ENCODE measurements at places on chromosomes 2 and 18. TPM values are rescaled to one million over a fixed set of nuclear protein-coding genes. Genes with fewer than 3 reads are reported as not detected.

ACP1 gene
- total RNA-seq = 111 TPM

RASGRP3 gene
- total RNA-seq = 0.79 TPM

SUMO1 gene
- 97.7 TPM for total RNA-seq

CABYR gene
- 0.90 TPM for total RNA-seq

EPHA4 gene
- 6.1 TPM for total RNA-seq

KIF1A gene
- not detected for total RNA-seq

DNA sequence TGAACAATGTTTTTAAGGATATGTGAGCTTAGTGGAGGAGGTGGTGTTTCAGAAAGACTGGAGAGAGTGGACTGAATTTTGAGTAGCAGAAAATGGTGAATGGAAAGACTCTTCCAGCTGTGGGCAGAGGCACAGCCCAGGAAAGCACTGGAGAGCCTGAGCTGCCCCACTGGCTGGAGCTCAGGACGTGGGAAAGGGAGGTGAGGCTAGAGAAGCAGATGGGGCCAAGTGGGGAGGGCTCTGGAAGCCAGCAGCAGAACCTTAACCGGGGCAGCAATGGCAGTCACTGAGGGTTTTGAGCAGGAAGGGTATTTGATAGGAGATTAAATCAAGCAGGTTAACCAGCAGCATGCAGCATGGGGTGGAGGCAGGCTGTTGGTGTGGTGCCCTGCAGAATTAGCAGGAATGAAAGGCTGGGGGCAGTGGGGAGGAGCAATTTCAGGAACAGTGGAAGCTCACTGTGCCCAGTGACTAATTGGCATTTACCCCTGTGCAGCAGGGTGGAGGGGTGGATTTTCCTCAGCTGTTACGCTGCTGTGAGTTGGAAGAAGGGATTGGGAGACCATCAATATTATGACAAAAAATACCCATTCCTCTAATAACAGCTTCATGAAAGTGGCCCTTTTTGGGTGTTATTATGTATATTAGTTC is 136.2 kb downstream of the CERS6 start:
- no peak for DNase-seq

DNA sequence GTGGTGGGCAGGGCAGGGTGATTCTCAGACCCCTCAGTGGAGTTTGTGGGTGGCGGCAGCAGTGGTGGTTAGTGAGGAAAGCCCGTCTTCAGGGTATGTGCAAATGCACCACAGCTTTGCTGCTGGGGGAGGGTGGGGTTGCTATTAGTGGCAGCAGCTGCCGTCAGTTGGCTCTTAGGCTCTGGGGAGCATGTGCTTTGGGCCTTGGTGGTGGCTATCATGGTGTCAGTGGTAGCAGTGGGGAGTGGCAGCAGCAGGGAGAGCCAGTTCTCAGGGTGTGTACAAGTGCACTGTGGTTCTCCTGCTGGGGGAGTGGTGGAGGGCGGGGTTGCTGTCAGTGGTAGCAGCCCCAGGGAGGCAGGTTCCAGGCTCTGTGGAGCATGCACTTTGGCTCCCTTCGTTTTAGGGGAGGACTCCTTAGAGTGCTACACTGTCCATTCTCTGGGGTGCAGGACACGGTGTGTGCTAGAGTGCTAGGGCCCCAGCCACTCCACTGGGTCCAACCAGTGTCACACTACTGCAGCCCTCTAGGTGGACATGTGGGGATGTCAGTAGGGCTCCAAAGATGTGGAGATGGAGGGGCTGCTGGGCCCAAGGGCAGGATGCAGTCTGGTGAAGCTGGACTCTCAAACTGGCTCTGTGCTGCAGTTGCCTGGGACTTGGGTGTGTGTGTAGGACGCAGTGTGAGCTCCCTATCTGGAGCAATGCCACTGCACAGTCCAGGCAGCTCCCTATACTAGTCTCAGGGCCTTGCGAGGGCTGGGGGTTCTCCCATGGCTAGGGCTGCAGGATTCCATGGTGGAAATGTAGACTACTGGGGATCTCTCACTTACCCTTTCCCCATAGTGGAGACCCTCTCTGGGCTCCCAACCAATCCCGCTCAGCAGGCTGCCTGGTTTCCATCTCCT is 45.3 kb downstream of the ADCYAP1 start:
- DNase-seq = no peak

DNA sequence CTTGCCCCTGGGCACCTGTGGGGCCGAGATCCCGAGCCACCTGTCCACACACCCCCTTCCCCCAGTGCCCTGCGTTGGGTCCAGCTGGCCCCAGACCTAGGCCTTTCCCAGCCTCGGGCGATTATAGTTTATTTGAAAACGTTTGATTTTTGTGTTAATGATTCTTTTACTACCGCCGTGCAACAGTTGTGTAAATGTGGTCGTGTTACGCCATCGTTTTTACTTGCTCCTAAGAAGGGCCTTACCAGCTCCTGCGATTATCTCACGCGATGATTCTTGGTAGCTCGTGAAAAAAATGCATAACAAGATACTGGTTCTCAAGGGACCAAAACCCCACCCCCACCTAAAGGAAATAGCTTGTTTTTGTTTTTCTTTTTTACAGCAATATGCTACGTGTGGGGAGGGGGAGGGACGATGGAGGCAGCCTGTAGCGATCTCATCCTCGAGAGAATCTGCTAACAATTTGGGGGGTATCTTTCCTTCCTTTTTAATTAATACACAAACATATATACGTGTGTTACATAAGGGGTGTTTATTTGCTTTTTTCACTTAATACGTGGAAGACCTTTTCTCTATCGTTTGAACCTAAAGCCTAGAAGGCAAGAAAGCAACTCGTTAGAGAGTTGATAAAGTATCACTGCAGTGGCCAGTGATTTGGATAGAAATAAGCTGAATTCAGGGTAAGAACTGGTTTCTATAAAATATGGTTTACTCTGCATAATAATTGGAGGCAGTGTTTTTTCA is 1.0 kb downstream of the ZDBF2 start:
- DNase-seq = peak; percentile 29

- DNase-seq = peak; percentile 83
These were observed 89.6 kb downstream of the ITGB1BP1 start for GRCh38 chr2:9333591-9334171.

DNA sequence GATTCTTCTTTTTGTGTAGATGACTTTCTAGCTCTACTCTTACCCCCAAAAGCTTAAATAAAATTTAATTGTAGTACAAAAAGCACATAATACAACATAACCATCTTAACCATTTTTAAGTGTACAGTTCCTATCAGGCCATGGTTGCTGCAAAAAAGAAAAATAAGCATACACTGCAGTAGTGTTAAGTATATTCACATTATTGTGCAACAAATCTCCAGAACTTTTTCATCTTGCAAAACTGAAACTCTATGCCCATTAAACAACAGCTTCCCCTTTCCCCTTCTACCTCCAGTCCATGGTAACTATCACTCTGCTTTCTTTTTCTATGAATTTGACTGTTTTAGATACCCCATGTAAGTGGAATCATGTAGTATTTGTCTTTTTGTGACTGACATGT is 18.1 kb downstream of the PPM1B start:
- no peak for DNase-seq

- no peak for DNase-seq
These were observed 854 bp downstream of the GPR155 start for GRCh38 chr2:174485788-174486562.

DNA sequence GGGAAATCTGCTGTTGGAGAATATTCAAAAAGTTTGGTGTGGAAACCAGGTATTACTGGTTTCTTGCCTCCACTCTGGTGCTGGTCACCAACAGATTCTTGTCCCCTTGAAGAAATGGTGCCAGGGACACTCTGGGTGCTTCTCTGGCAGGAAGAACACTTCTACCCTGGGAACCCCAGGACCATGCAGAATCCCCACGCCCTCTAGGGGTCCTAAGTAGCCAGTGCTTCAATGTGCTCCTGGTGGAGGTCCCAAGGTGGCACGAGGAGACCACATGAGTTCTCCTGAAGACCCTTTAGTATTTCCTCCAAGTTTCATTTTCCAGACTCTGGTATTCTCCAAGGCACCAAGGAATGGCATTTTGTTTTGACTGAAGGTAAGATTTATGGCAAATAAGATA is 380.6 kb downstream of the TSN start:
- DNase-seq = peak; percentile 4

GRCh38 chr18:3914109-3914508 is 464.1 kb downstream of the TGIF1 start:
- DNase-seq = no peak

DNA sequence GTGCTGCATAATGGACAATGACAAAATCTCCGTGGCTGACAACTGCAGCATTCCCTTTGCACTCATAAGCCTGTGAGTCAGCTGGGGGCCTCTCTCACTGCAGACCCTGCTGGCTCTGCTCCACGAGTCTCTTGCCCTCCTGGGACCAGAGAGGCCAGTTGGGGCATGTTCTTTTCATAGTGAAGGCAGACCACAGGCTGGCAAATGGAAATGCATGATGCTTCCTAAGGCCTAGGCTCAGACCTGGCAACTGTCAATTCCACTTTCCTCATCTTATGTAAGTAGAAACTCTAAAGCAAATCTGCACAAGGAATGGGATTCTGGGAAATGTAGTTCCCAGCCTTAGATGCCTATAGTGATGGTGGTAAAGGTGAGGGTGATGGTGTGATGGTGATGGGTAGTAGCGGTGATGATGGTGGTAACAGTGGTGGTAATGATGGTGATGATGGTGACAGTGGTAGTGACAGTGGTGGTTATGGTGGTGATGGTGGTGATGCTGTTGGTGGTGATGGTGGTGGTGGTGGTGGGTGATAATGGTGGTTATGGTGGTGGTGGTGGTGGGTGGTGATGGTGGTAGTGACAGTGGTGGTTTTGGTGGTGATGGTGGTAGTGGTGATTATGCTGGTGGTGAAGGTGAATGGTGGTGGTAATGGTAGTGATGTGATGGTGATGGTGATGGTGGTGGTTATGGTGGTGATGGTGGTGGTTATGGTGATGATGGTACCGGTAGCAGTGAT is 185.8 kb upstream of the ARL4C start:
- DNase-seq = peak; percentile 92

GRCh38 chr2:76280686-76281085 is 570.0 kb upstream of the GCFC2 start:
- no peak for DNase-seq

DNA sequence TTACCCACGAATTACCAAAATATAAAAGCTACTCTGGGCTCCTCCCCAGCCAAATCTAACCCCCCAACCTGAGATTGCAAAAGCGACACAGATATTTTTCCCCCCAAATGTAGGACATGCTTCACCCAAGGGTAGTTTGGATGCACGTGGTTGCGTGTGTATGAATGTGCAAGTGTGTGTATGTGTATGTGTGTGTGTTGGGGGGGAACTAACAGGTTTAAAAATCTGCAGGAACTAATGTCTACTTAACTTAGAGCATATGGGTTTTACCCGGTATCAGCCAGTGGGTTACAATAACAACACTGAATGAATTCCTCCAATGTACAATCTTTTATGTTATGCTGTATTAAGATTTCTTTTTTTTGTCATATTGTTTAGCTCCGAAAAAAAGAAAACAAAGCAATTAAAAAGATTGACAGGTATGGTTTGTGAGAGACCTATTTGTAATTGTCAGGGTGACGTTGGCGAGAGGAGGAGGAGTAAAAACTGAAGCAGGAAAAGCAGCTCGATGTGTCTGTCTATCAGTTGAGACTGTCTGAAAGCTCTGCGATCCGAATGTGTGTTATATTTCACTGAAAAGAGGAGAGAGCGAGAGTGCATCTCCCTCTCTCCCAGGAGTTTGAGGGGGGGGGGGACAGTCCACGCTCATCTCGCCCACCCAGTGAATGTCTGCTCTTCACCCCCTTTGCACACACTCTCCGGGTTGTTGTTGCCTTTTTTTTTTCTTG is at the start of gene TSHZ1:
TSS of gene TSHZ1 (plus strand) at position 524 of the 728 bp plus-strand sequence. CDS start 1,080 bp downstream, outside the sequence.
- peak; percentile 84 for DNase-seq

- DNase-seq = no peak
These were observed 103.5 kb downstream of the CABLES1 start for GRCh38 chr18:23238651-23239349.

GRCh38 chr2:6970976-6971480 is 53.8 kb downstream of the RNF144A start:
- no peak for DNase-seq

DNA sequence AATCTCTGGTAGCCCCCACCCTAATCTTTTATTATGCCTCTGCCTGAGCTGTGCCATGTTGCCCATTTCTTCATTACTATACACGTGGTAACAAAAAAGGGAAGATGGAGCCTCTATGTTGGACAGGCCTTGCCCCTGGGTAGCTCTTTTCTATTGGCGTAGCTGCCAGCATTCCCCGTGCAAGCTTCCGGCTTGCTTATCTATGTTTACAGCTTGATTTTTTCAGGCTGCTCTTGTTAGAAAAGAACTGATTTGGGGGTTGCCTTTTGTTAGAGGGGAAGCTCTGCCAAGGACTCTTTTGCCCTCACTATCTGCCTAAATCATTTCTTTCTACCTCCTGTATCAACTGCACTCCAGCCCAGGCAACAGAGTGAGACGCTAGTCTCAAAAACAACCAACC is 45.5 kb upstream of the ZSWIM2 start:
- no peak for DNase-seq

DNA sequence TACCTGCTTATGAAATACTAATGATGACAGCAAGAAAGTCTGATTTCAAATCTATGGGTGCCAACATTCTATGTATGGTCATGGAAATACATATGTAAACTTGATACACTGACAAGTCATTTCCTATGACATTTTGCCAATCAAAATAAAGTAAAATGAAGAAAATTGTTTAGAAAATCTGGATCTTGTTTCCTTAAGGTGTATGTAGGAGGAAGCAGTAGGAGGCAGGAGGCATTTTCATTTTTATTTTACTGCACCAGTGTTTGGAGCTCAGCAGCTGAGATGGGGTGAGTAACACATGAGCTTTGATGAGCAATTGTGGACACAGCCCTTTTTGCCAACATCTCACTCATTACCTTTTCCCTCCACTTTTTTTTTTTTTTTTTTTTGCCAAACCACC is 167.0 kb downstream of the AFF3 start:
- DNase-seq = peak; percentile 87

DNA sequence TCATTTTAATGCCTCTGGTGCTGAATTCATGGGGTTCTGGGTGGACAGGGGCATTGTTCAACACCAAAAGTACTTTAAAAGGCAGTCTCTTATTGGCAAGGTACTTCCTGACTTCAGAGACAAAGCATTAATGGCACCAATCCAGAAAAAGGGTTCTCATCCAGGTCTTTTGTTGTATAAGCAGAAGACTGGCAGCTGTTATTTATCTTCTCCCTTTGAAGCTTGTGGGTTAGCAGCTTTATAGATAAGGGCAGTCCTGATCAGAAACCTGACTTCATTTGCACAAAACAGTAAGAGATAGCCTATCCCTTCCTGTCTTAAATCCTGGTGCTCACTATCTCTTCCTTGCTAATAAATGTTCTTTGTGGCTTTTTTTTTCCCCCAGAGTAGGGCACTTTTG is 68.8 kb downstream of the VPS54 start:
- DNase-seq = no peak

GRCh38 chr18:58716060-58716756 is 44.9 kb downstream of the MALT1 start:
- DNase-seq = no peak

Measured in bronchial epithelial cell (primary cell).